Frontal cortex (tissue), 4 donors: ENCODE measurements at places on chromosomes 6 and 20.

GRCh38 chr6:149080511-149080910 lies 237.0 kb upstream of the TAB2 start:
- DNase-seq, result no peak

GRCh38 chr6:132569170-132569569 lies 952 bp upstream of the TAAR6 start:
- DNase-seq, result no peak

DNA sequence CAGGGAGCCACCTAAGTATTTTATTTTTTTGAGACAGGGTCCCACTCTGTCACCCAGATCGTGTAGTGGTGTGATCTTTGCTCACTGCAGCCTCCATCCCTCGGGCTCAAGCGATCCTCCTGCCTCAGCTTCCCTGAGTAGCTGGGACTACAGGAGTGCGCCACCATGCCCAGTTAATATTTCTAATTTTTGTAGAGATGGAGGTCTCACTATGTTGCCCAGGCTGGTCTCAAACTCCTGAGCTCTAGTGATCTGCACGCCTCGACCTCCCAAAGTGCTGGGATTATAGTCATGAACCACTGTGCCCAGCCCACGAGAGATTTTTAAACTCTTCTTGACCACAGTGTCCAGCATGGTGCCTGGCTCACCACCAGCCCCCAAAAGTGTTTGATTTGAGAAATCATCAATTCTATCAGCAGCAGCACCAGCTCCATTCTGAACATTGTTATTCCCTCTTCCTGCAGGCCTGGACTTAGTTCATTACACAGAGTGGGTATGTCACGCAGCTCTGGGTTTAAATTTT lies 2.3 kb upstream of the TGM2 start:
- DNase-seq, result no peak

DNA sequence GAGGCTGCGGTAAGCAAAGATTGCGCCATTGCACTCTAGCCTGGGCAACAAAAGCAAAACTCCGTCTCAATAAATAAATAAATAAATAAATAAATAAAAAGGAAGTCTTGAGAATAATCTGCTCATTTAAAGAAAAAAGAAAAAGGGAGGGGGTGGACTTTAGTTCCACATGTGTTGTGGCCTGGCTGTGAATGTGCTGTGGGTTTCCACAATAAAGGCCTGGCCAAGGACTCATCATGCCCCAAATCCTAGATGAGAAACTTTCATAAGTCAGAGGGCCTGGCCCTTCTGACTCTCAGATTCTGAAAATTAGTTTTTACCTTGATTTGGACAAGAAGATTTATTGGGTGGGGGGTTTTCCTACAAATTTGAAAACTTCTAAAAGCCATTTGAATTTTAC lies 48.4 kb downstream of the RIOK1 start:
- DNase-seq, result no peak

- DNase-seq, result no peak
Observed at GRCh38 chr6:163646133-163646532, 231.6 kb downstream of the QKI start.

GRCh38 chr6:19472850-19473249 lies 364.3 kb upstream of the ID4 start:
- DNase-seq, result no peak

DNA sequence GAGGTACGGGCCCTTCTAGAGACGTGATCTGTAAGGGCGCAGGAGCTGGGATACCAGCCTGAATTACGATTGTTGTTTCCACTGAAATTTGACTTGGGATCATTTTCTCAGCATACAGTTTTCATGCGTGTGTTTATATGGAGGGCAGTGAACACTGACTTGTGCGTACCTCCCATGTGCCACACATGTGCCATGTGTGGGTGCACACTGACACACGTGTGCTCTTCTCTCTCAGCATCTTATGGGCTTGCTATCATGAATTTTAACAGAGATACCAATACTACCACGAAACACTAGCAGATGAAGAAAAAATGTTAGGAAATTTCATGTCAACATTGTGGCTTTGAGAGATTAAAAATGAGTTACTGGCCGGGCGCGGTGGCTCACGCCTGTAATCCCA lies 39.1 kb downstream of the L3MBTL3 start:
- DNase-seq, result no peak
